ENCODE measurements at places on chromosomes 11 and 22. TPM values are rescaled to one million over a fixed set of nuclear protein-coding genes. Genes with fewer than 3 reads are reported as not detected.

Gene IGSF9B
- total RNA-seq: 0.15 TPM

Gene C11orf52
- 0.34 TPM for total RNA-seq

Gene VSIG2
- 0.17 TPM for total RNA-seq

Gene RHBDD3
- 19.8 TPM for total RNA-seq

Gene KCNE3
- 0.45 TPM for total RNA-seq

Gene OR52I2
- total RNA-seq: not detected

Gene OR51E2
- not detected for total RNA-seq

Gene NRXN2
- total RNA-seq: 0.89 TPM

Gene FOSL1
- total RNA-seq: 108 TPM

Gene PLET1
- total RNA-seq: not detected

Gene PARVA
- total RNA-seq: 27.4 TPM

Gene FAM180B
- total RNA-seq: not detected

Gene KRTAP5-5
- not detected for total RNA-seq

Gene BTBD18
- not detected for total RNA-seq

Gene CYTH4
- total RNA-seq: 0.17 TPM

Gene RCOR2
- total RNA-seq: 8.6 TPM

Gene MS4A6A
- not detected for total RNA-seq

Gene CEND1
- 3.9 TPM for total RNA-seq

Gene FAT3
- 0.59 TPM for total RNA-seq

Gene MS4A12
- total RNA-seq: not detected

Gene ZNF280B
- 1.2 TPM for total RNA-seq

Gene OR6T1
- total RNA-seq: not detected

Gene SLC29A2
- 3.7 TPM for total RNA-seq

Gene NAA40
- 8.8 TPM for total RNA-seq

Gene BDNF
- 8.4 TPM for total RNA-seq

Gene IRAG1
- total RNA-seq: 0.59 TPM

Gene MFRP
- not detected for total RNA-seq

Gene KCNJ1
- not detected for total RNA-seq

Gene DGAT2
- total RNA-seq: 1.0 TPM

Gene SLC37A2
- 5.0 TPM for total RNA-seq

Gene GAB2
- 5.7 TPM for total RNA-seq

Gene MS4A14
- total RNA-seq: not detected

Gene SEPTIN3
- total RNA-seq: under 0.01 TPM

Gene MS4A15
- not detected for total RNA-seq

Gene HBB
- total RNA-seq: not detected

Gene HEPHL1
- total RNA-seq: not detected

Gene LRRC55
- total RNA-seq: not detected

Gene YDJC
- total RNA-seq: 57.8 TPM

Gene GAL
- 17.3 TPM for total RNA-seq

Gene TIGD3
- total RNA-seq: not detected

Gene CYP2D6
- total RNA-seq: 0.17 TPM
